Cardiac muscle cell (in vitro differentiated cells and primary cell): ENCODE measurements at places on chromosomes 2 and 18. TPM values are rescaled to one million over a fixed set of nuclear protein-coding genes. Genes with fewer than 3 reads are reported as not detected.

The MYOM1 gene
- 182 and 194 TPM in 2 replicates for polyA plus RNA-seq

The GAD1 gene
- 0.39 TPM in 1 of 2 replicates, not detected in the other for polyA plus RNA-seq

The LYPD6B gene
- polyA plus RNA-seq, result 5.7 and 8.1 TPM in 2 replicates

The NHEJ1 gene
- polyA plus RNA-seq, result 7.7 and 9.4 TPM in 2 replicates

The ANKRD30BL gene
- not detected in 2 replicates for polyA plus RNA-seq

The LIMS3 gene
- polyA plus RNA-seq, result 5.2 and 5.7 TPM in 2 replicates

The BMPR2 gene
- 12.7 and 17.8 TPM in 2 replicates for polyA plus RNA-seq

The TXNDC2 gene
- polyA plus RNA-seq, result not detected in 2 replicates

The GRHL1 gene
- 0.92 TPM in 1 of 2 replicates, not detected in the other for polyA plus RNA-seq

The DCDC2C gene
- not detected in 2 replicates for polyA plus RNA-seq

The KYNU gene
- 0.12 and 0.75 TPM in 2 replicates for polyA plus RNA-seq

The PLEK gene
- polyA plus RNA-seq, result 0.21 TPM in 1 of 2 replicates, not detected in the other

The AGXT gene
- 0.75 and 0.99 TPM in 2 replicates for polyA plus RNA-seq

The TBR1 gene
- polyA plus RNA-seq, result 0.19 TPM in 1 of 2 replicates, not detected in the other

The HJURP gene
- polyA plus RNA-seq, result 8.0 and 36.3 TPM in 2 replicates

The IL1A gene
- polyA plus RNA-seq, result not detected in 2 replicates

The CDH2 gene
- 324 and 381 TPM in 2 replicates for polyA plus RNA-seq

The ACOXL gene
- 0.89 and 4.0 TPM in 2 replicates for polyA plus RNA-seq

The ZNG1B gene
- 94.7 and 138 TPM in 2 replicates for polyA plus RNA-seq

The EML6 gene
- polyA plus RNA-seq, result 0.36 and 1.3 TPM in 2 replicates

The TMEFF2 gene
- polyA plus RNA-seq, result 0.31 and 1.3 TPM in 2 replicates

The SLC9A2 gene
- polyA plus RNA-seq, result 0.04 TPM in 1 of 2 replicates, not detected in the other

The SRD5A2 gene
- polyA plus RNA-seq, result not detected in 2 replicates

The IKZF2 gene
- 3.1 and 5.5 TPM in 2 replicates for polyA plus RNA-seq

The MEP1B gene
- polyA plus RNA-seq, result 0.34 TPM in 1 of 2 replicates, not detected in the other

The SLC23A3 gene
- polyA plus RNA-seq, result 0.11 TPM in 1 of 2 replicates, not detected in the other

The LRRC30 gene
- polyA plus RNA-seq, result not detected in 2 replicates

The PJVK gene
- 12.9 and 13.3 TPM in 2 replicates for polyA plus RNA-seq

The CGREF1 gene
- 0.55 and 0.99 TPM in 2 replicates for polyA plus RNA-seq

The FIGN gene
- polyA plus RNA-seq, result 12.6 and 26.8 TPM in 2 replicates

The SERPINB4 gene
- not detected in 2 replicates for polyA plus RNA-seq

The KIAA1328 gene
- 3.8 and 6.3 TPM in 2 replicates for polyA plus RNA-seq

The UGT1A9 gene
- polyA plus RNA-seq, result not detected in 2 replicates

The ABCG8 gene
- polyA plus RNA-seq, result 0.04 TPM in 1 of 2 replicates, not detected in the other

The FOXD4L1 gene
- polyA plus RNA-seq, result 0.09 TPM in 1 of 2 replicates, not detected in the other

The AKAIN1 gene
- not detected in 2 replicates for polyA plus RNA-seq

The CCDC74A gene
- polyA plus RNA-seq, result 9.6 and 10.4 TPM in 2 replicates

The COPS8 gene
- 139 and 186 TPM in 2 replicates for polyA plus RNA-seq

The FTCDNL1 gene
- polyA plus RNA-seq, result 1.9 and 2.0 TPM in 2 replicates

The ANTXR1 gene
- 24.0 and 25.6 TPM in 2 replicates for polyA plus RNA-seq

The SETBP1 gene
- polyA plus RNA-seq, result 6.3 and 6.6 TPM in 2 replicates

The LBX2 gene
- polyA plus RNA-seq, result 1.7 TPM in 1 of 2 replicates, not detected in the other

The PSTPIP2 gene
- 4.7 and 5.1 TPM in 2 replicates for polyA plus RNA-seq

The LRP2 gene
- 1.2 and 1.7 TPM in 2 replicates for polyA plus RNA-seq

The ITGB6 gene
- polyA plus RNA-seq, result 0.31 TPM in 1 of 2 replicates, not detected in the other

The VRK2 gene
- 18.1 and 27.2 TPM in 2 replicates for polyA plus RNA-seq

The CNNM4 gene
- polyA plus RNA-seq, result 10.2 and 15.5 TPM in 2 replicates

The CCL20 gene
- 0.21 TPM in 1 of 2 replicates, not detected in the other for polyA plus RNA-seq

The SLC4A3 gene
- polyA plus RNA-seq, result 42.9 and 47.7 TPM in 2 replicates

The LOXHD1 gene
- 0.32 TPM in 1 of 2 replicates, not detected in the other for polyA plus RNA-seq

The OR6B2 gene
- polyA plus RNA-seq, result not detected in 2 replicates

The IL36A gene
- not detected in 2 replicates for polyA plus RNA-seq

The RAB12 gene
- 9.8 and 12.1 TPM in 2 replicates for polyA plus RNA-seq

The IL1B gene
- not detected in 2 replicates for polyA plus RNA-seq

The NEU4 gene
- 0.13 and 1.6 TPM in 2 replicates for polyA plus RNA-seq

The CHN1 gene
- polyA plus RNA-seq, result 70.8 and 90.2 TPM in 2 replicates

The GPAT2 gene
- polyA plus RNA-seq, result 1.8 and 2.2 TPM in 2 replicates

The LRATD1 gene
- 0.65 and 0.76 TPM in 2 replicates for polyA plus RNA-seq
